ENCODE measurements at places on chromosomes 16 and 17. TPM values are rescaled to one million over a fixed set of nuclear protein-coding genes. Genes with fewer than 3 reads are reported as not detected.

Gene SLFN11
- polyA plus RNA-seq: 13.6 TPM

Gene AANAT
- polyA plus RNA-seq: not detected

Gene PRAC2
- not detected for polyA plus RNA-seq

Gene RGS11
- polyA plus RNA-seq: not detected

Gene DNAI2
- not detected for polyA plus RNA-seq

Gene TP53TG3D
- polyA plus RNA-seq: 0.75 TPM

Gene TBC1D28
- not detected for polyA plus RNA-seq

Gene CBX8
- polyA plus RNA-seq: 0.34 TPM

- no peaks in the 10 kb centered on the region for H3K36me3 ChIP-seq
- no peaks in the 10 kb centered on the region for H3K27me3 ChIP-seq
- H3K4me3 ChIP-seq: no peak overlapping the region
Measured at GRCh38 chr17:36609498-36609862, 8.1 kb downstream of the MRM1 start.

DNA sequence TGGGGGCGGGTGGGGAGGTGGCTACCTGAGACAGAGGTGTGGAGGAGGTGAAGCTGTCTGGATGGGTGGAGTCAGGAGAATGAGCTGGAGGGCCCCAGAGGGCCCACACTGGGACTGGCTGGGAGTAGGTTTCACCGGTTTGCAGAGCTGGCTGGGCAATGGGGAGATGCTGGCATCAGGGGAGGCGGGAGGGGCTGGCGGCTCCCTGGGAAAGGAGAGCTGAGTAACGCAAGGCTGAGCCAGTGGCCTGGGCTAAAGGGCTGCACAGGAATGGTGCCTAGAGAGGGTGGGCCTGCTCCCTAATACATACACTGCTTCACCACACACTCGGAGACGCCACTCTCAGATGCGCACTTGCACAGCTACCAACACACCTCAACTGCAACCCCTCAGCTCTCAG lies 12.4 kb downstream of the P3H4 start:
- H3K4me1 ChIP-seq: no peaks in the 10 kb centered on the region
- no peak for DNase-seq
- no peaks in the 10 kb centered on the region for H3K27me3 ChIP-seq
- no peak overlapping the region for H3K4me3 ChIP-seq
- no peak overlapping the region for H3K27ac ChIP-seq
- H3K36me3 ChIP-seq: no peaks in the 10 kb centered on the region

GRCh38 chr17:1683459-1683858 lies 1.2 kb downstream of the PRPF8 start:
- peak overlapping the region; percentile 96 for H3K4me3 ChIP-seq
- H3K4me1 ChIP-seq: peaks cover 29% of the 10 kb centered on the region
- peak overlapping the region; percentile 96 for H3K27ac ChIP-seq
- H3K27me3 ChIP-seq: no peaks in the 10 kb centered on the region

DNA sequence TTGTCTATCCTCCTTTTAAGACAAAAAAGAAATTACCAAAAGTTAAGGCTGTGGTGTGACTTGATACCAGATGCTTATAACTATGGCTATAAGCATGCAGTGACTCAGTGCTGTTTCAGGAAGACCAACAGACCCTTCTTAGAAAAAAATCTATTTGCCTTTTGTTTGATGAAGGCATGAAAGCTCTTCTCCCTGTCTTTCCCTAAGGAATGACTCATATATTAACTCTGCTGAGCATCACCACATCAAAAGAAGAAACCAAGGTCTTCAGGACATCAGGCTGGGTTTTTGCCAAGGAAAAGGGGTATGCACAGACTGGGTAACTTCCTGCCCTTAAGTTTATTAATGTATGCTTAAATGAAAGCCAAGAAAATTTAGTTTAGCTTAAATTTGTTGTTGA lies 47.1 kb downstream of the VMP1 start:
- H3K27me3 ChIP-seq: no peaks in the 10 kb centered on the region
- no peak for DNase-seq
- peak overlapping the region; percentile 43 for H3K27ac ChIP-seq
- no peak overlapping the region for H3K4me3 ChIP-seq
- H3K4me1 ChIP-seq: peaks cover 28% of the 10 kb centered on the region

GRCh38 chr17:40038882-40039513 lies 15.2 kb downstream of the MED24 start:
- H3K27me3 ChIP-seq: no peaks in the 10 kb centered on the region
- peaks cover 14% of the 10 kb centered on the region for H3K36me3 ChIP-seq
- DNase-seq: no peak
- H3K4me1 ChIP-seq: no peaks in the 10 kb centered on the region
- no peak overlapping the region for H3K4me3 ChIP-seq

DNA sequence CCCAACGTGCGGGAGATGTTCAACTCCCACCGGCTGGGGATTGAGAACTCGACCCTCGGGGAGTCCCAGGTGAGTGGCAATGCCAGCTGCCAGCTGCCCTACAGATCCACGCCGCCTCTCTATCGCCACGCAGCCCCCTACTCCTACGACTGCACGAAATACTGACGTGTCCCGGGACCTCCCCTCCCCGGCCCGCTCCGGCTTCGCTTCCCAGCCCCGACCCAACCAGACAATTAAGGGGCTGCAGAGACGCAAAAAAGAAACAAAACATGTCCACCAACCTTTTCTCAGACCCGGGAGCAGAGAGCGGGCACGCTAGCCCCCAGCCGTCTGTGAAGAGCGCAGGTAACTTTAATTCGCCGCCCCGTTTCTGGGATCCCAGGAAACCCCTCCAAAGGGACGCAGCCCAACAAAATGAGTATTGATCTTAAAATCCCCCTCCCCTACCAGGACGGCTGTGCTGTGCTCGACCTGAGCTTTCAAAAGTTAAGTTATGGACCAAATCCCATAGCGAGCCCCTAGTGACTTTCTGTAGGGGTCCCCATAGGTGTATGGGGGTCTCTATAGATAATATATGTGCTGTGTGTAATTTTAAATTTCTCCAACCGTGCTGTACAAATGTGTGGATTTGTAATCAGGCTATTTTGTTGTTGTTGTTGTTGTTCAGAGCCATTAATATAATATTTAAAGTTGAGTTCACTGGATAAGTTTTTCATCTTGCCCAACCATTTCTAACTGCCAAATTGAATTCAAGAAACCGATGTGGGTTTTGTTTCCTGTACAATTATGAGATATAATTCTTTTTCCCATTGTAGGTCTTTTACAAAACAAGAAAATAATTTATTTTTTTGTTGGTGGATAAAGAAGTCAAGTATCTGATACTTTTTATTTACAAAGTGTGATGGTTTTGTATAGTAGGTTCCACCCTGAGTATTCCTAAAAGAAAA lies 2.3 kb downstream of the FOXC2 start:
- DNase-seq: no peak
- no peak overlapping the region for H3K4me3 ChIP-seq
- peaks cover 34% of the 10 kb centered on the region for H3K27me3 ChIP-seq
- H3K4me1 ChIP-seq: peaks cover 11% of the 10 kb centered on the region
- no peaks in the 10 kb centered on the region for H3K36me3 ChIP-seq

DNA sequence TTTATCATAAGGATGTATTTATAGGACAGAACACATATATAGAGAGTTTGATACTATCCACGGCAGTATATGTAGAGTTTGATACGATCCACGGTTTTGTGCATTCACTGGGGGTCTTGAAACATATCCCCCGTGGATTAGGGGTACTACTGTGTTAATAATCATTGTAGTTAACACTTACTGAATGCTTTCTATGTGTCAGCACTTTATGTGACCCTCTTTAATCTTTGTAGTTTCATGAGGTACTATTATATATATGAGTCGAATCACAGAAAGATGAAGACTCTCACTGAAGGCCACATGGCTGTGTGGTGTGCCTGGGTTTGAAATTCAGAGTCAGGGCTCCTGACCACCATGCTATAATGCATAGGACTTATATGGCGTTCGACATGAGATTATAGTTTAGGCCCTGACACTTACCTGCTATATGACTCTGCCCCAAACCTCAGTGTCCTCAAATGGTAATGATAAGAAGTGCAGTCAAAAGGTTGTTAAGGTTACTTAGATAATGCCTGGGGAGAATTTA lies 4.3 kb upstream of the HEATR6 start:
- no peaks in the 10 kb centered on the region for H3K27me3 ChIP-seq
- no peaks in the 10 kb centered on the region for H3K36me3 ChIP-seq
